ENCODE measurements at places on chromosomes 2 and 18.

DNA sequence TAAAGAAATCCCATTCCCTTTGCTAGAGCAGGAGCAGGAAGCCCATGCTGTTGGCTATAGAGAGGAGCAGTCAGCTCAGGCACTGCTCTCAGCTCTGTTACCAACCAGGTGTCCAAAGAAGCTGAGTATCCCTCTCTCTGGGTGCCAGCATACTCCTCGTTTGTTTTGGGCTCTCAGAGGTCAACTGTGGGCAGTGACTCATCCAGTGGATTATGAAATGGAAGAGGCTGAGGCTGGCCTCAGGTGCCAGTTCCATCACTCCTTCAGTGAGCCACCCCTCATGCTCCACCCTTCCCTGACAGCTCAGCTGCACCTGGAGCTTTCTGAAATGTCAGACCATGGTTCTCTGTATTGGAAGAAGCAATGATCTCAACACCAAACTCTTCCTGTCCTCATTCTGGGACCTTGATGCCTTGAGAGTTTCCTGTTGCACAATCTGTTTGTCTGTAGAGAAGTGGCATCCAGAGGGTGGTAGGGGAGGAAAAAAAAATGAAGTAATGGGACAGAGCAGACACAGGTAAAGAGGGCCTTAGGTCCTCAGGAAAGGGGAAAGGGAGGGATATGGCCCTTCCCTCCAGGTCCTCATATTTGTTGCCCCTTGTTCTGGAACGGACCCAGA lies 31.2 kb upstream of the EN1 start:
- DNase-seq = no peak

DNA sequence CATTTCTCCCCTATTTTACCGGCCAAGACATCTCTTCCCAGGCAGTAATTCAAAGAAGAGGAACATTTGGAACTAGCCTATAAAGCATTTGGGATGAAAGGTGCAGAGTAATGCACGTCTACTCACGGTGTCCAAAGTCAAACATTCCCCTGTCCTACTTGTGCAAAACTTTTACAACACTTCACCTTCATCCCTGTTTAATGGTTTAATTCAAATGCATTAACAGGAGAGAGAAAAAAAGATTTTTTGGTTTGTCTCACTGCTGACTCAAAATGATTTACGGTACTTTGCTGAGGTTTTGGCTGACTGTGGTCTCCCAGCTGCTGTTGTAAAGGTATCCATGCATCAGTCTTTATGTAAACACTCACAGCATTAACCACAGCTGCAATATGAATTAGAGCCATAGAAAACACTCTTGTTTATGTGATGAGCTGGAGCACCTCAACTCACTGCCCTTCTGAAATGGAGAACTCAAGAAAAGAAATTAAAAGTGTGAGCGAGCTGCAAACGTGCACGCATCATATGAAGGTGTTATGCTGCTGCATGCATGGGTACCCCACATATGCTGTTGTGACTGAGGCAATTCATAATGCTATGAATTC lies 220.5 kb downstream of the PIEZO2 start:
- no peak for DNase-seq

DNA sequence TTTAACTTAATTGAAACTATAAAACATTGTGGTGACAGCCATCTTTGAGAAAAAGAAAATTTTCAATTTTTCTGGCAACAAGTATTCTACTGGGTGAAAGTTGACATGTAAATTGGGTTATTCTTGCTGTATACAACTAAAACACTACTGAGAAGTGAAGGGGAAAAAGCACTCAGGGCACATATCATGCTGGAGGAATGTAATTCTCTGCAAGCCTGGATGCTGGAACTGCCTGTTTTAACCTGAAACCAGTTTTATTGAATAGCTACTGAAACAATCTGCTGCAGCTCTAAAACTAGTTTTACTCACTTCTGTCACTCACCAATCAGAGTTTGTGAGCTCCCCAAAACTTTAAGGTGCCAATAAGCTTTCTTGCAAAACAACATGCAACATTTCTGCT lies 1136.0 kb downstream of the LRP1B start:
- DNase-seq = no peak

DNA sequence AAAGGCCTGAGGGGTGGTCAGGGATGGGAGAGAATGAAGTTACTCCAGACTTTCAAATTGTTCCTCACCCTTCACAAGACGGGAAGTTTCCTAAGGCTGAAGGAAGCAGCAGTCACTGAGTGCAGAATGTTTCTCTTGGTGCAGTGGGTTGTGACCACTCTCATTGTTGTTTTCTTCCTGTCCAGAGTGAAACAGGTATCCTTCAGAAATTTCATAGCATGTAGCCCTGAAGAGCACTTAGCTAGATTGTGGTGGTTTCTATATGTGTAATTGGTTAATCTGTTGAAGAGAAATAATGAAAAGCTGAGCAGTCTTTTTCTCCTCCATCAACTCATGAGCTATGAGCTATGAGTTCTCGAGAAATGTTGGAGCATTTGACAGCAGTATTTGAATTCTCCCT lies 96.8 kb downstream of the GPD2 start:
- no peak for DNase-seq

DNA sequence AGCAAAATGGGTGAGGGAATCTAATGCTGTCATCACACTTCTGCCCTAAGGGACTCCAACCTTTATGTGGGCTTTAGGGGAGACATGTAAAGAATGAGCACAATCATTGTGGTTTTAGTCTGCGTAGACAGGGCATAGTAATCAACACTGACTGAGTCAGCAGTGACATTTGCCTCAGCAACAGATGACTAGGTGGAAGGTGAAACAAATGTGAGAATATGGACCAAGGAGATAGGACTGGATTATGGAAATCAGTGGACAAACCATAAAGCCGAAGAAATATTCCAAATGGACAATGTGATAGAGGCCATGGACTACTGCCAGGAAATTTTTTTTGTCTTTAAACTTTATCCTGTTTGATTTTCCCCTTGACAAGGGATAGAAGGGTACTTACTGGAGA lies 83.9 kb downstream of the PDK1 start:
- DNase-seq = no peak

GRCh38 chr2:47354013-47354847 lies 48.7 kb upstream of the MSH2 start:
- DNase-seq = no peak

GRCh38 chr18:8988260-8988871 lies 114.1 kb upstream of the NDUFV2 start:
- DNase-seq = peak; percentile 57

All from CD4-positive, alpha-beta T cell treated with Interleukin-2 at 100 ng/mL for 4 hours (primary cell).